ENCODE measurements at places on chromosomes 11 and 22.

DNA sequence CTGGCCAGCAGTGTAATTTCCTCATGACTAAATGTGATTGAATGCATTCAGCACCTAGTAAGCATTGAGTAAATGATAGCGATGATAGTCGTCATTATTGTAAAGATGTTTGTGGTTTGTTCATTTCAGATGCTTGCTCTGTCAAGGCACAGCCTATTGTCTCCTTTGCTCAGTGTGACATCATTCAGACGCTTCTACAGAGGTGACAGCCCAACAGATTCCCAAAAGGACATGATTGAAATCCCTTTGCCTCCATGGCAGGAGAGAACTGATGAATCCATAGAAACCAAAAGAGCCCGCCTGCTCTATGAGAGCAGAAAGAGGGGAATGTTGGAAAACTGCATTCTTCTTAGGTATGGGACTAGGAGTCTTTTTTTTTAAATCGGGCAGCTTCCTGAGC is 7.6 kb downstream of the SDHAF2 start:
- no peak for DNase-seq

- peak; percentile 39 for DNase-seq
Measured at GRCh38 chr11:101436511-101437142, 147.2 kb downstream of the TRPC6 start.

DNA sequence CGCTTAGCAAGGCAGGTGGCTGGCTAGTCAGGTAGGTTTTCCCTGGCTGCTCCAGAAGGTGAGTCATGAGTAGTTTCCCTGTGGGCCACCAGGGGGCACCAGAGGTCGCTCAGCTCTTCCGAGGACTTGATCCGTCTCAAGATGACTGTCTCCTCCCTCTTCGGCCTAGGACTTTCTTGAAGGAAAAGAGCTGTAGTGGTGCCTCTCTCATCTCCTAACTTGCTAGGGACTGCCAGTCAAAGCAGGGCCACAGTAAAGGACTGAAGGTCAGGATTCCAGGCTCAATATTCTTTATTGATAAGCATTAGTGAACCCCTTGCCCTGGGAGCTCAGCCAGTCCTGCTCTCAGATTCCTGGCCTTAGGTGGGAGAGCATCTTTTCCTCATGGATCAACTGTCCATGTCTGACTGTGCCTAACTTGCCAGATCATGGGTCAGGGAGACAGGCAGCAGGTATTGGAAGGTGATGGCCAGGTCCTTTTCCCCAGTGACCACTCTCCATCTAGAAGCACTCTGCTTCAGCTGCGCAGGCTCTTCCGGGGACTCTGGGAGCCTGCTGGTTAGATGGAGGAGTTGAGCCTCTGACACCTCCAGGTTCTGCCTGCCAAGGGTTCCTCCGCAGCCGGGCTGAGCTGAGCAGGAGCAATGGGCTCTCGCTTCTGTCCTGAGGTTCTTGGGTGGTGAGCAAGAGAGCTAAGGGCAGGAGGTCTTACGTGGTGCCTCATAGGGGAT is 1.9 kb downstream of the POLD4 start:
- DNase-seq = peak; percentile 64

DNA sequence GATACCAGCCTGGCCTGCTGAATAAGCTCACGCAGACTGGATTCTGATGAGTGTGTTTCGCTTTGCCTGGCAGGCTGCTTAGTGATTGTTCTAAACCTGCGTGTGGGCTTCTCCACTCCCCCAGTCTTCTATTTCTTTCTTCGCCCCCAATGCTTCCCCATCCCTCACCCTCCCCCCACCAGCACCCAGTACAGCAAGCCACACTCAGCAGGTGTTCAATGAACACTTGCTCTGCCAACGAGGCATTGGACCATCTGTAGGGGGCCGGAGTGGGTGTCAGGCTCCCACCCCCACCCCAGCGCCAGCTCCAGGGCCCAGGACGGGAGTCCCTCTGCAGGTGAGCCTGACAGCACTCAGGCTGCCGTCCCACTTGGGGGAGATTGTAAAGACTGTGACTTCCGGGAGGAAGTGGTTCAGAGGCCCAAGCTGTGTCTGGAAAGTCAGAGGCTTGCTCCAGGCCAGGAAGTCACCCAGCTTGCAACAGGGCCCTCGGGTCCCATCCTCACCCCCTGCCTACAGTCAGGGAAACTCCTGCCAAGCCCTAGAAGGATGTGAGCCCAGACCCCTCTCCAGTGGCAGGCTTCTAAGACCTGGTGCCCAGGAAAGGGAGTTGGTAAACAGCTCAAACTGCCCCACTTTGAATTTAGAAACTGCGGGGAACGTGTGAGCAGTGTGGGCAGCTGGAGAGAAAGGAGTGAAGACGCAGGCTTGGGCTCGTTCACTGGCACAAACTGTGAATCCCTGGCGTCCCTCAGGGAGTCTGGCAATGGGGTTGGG is 66.3 kb upstream of the PRDM11 start:
- DNase-seq = no peak

DNA sequence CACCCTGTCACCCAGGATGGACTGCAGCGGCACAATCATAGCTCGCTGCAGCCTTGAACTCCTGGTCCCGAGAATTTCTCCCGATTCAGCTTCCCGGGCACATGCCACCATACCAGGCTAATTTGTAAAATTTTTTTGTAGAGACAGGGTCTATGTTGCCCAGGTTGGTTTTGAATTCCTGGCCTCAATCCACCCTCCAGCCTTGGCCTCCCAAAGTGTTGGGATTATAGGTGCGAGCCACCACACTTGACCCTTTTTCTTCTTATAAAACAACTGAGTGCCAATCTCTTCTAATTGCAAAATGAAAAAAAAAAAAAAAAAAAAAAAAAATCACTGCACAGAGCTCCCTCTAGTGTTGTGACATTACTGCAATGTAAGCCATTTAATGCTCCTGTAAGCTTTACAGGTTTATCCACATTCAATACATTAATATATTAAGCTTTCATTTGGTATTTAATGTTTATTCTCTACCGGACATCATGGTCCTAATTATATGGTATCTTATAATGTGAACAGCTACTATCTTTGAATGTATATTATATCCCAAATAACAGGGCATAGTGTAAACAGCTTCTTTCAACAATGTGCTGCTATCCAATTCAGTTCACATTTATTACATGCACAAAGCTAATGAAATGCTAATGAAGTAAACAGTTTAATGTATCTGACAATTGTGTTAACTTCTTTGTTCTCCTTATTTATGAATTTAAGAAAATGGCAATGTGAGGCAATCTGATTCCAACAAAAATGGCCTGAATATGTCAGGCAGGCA is 44.6 kb downstream of the COPB1 start:
- DNase-seq = peak; percentile 47

DNA sequence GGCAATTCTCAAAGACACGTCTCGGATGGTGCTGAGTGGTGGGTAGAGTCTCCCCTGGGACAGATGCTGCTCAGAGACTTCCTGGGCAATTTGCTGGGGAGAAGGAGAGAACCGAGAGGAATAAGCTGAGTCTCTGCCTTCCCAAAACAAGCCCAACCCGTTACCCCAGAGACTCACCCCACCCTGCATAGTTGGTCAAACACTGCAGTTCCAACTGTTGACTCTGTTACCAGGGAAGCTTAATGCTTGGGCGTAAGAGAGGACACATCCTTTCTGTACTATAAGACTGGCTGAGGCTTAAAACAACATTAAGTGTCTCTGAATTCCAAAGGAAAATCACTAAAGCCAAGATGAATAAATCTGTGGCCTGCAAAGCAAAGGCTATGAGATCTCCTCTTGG is 68.1 kb downstream of the CCDC81 start:
- DNase-seq = no peak

DNA sequence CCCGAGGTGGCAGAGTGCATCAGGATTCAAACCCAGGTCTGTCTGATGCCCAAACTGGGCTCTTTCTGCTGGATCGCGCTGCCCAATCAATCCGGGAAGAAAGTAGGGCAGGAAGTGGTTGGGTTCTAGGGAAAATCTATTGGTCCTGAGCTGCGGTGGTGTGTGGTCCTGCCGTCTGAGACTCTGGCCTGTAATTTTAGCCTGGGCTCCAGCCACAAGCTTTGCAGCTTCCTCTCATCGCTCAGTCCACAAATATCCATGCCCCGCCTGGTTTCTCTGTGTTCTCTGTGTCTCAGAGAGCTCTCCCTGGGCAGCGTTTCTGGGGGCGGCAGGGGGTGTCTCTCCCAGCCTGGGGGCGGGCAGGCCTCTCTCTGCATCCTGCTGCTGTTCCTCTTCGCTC is 18.7 kb downstream of the CACNG2 start:
- DNase-seq = no peak

GRCh38 chr11:81700076-81700475 is 1033.6 kb downstream of the FAM181B start:
- DNase-seq = no peak

GRCh38 chr11:47147250-47147649 is 29.4 kb downstream of the ARFGAP2 start:
- DNase-seq = no peak

DNA sequence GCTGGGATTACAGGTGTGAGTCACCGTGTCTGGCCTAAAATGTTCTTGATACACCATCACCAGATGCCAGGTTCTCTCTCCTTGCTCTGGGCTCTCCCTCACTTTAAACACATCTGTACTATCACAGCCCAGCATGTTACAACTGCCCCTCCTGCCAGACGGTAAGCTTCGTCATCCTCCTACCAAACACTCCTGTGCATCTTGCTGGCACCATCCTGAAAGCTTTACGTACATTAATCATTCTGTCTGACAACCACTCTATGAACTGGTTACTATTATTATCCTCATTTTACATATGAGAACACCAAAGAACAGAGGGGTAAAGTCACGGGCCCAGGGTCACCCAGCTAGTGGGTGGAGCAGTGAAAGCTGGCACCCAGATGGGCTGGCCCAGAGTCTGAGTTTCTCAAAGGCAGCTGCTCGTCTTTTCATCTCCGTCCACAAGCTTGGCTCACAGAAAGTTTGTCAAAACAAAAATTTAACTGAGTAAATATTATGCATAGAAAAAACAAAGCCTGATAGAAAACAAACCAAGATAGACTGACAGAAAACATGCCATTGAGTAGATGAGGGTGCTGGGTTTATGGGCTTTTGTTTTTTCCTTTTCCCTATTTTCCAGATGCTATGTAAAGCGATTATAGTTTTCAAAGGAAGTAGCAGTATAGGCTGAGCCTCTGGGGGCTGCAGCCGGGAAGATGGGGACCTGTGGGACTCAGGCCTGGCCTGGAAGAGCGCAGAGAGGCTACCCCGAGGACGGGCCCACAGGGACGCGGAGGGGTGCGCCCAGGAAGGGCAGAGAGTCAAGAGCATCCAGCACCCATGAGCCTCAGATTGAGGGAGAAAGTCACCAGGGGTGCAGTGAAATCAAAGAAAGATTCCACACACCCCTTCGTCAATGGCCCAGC is 9.5 kb downstream of the PLA2G6 start:
- no peak for DNase-seq

DNA sequence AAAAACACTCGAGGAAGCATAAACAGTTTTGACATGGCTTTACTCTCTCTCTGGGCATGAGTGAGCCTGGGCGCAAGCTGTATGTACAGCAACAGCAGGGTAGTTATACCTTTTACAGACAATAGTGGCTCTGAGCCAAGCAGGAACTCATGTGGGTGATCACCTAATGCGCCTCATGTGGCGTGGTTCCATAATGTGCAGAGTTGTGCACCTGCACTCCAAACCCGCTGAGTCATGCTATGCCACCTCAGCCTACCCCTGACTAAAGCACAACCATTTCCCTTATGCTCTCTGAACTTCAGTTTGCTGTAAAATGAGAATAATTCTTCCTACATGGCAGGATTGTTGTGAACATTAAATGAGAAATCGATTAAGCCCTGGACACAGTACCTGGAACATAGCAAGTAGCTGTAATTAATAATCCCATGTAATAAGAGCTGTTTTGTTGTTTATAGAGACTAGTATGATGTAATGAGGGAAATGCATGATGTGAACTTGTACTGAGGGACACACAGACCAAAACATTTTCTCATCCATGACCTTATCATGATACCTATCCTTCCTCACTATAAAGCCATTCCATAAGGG is 71.6 kb downstream of the CCDC34 start:
- no peak for DNase-seq

- no peak for DNase-seq
Measured at GRCh38 chr11:96338910-96339705, 3.9 kb downstream of the MAML2 start.

DNA sequence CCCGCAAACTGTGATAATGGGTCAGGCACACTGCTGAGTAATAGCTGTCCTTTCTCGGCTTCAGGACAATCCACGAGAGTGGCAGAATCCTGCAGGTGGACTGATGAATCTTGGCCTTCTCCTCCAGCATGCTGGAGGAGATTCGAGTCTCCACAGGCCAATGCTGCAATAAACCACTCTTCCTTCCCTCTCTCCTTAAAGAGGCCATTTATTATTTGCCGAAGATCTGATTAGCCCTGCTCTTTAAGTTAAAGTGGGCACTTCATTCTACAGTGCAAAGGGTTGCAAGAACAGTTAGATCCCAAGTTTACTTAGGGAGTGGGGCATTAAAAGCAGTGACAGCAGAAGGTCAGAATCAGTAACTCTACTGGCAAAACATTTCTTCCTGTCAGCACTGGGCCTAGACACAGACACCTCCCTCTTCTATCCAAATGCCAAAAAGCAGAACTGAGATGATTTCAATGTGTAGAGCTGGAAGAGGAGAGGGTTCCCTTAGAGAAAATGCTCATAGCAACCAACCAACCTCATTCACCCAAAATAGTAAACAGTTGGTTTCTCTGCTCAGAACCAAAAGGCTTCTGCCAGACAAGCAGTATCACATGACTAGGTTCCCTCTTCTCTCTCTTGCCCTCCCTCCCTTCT is 121.7 kb downstream of the SGSM3 start:
- DNase-seq = no peak

DNA sequence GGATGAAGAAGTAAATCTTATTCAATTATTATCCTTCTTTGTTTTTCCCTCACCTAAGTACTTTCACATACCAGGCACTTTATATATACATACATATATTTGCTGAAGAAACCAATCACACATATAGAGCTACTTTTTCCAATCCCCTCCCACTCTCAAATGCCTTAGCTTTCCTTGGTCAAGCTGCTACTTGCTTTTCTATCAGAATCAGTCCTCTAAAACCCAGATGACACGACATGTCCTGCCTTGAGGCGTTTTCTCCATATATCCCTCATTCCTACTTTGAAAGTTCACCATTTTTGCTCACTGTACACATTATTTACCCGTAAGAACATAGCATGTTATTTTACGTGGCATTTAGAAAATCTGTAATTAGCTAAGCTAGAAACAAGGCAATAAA is 5.4 kb downstream of the RAB38 start:
- no peak for DNase-seq

GRCh38 chr11:42674436-42674835 is 637.4 kb upstream of the API5 start:
- no peak for DNase-seq

Data from NCI-H1105 treated with DMSO at 0.1 percent for 48 hours (cell line).